Activated T-cell treated with anti-CD3 and anti-CD28 coated beads, Interleukin-2, amount 50 U/mL, for 72 hours (primary cell): ENCODE measurements at places on chromosomes 7 and 10. TPM values are rescaled to one million over a fixed set of nuclear protein-coding genes. Genes with fewer than 3 reads are reported as not detected.

GRCh38 chr10:67803588-67804394 lies 34.2 kb downstream of the DNAJC12 start:
- H3K4me1 ChIP-seq = peaks cover 32% of the 10 kb centered on the region
- H3K4me3 ChIP-seq = peak overlapping the region; percentile 12
- H3K36me3 ChIP-seq = no peaks in the 10 kb centered on the region
- peak; percentile 49 for DNase-seq
- H3K27me3 ChIP-seq = peaks cover 6% of the 10 kb centered on the region
- peak overlapping the region; percentile 96 for H3K27ac ChIP-seq

- no peaks in the 10 kb centered on the region for H3K36me3 ChIP-seq
- H3K4me3 ChIP-seq = peak overlapping the region; percentile 77
- no peak for DNase-seq
- peaks cover 56% of the 10 kb centered on the region for H3K27me3 ChIP-seq
- no peaks in the 10 kb centered on the region for H3K4me1 ChIP-seq
Observed at GRCh38 chr7:93921186-93921585, 349 bp upstream of the GNG11 start.

- H3K27me3 ChIP-seq = no peaks in the 10 kb centered on the region
- H3K4me3 ChIP-seq = no peak overlapping the region
- no peak for DNase-seq
- no peaks in the 10 kb centered on the region for H3K4me1 ChIP-seq
- H3K27ac ChIP-seq = no peak overlapping the region
- no peaks in the 10 kb centered on the region for H3K36me3 ChIP-seq
Observed at GRCh38 chr7:138935465-138936011, 45.7 kb downstream of the KIAA1549 start.

DNA sequence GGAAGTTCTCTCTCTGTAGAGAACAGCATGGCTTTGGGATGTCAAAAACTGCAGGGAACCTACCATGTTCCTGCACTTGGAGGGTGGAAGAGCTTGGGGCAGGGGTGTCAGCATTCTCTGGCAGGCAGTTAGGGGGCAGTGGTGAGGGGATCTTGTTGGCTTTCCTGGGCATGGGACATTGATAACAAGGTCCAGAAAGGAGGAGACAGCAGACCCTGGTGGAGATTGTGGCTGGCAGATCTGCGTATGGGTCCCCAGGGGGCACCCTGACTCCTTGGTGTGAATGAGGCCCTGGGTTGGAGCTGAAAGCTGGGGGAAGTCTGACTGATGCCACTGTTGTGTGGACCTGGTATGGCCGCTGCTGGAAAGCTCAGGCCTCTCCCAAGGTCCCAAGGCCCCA lies 22.9 kb upstream of the CAMK2B start:
- H3K27me3 ChIP-seq = peaks cover 26% of the 10 kb centered on the region
- no peak for DNase-seq
- H3K36me3 ChIP-seq = peaks cover 3% of the 10 kb centered on the region
- H3K4me3 ChIP-seq = no peak overlapping the region
- no peaks in the 10 kb centered on the region for H3K4me1 ChIP-seq

GRCh38 chr10:101468159-101468558 lies 114.2 kb downstream of the BTRC start:
- no peak for DNase-seq
- H3K27ac ChIP-seq = no peak overlapping the region
- peaks cover 6% of the 10 kb centered on the region for H3K4me1 ChIP-seq
- H3K36me3 ChIP-seq = no peaks in the 10 kb centered on the region

DNA sequence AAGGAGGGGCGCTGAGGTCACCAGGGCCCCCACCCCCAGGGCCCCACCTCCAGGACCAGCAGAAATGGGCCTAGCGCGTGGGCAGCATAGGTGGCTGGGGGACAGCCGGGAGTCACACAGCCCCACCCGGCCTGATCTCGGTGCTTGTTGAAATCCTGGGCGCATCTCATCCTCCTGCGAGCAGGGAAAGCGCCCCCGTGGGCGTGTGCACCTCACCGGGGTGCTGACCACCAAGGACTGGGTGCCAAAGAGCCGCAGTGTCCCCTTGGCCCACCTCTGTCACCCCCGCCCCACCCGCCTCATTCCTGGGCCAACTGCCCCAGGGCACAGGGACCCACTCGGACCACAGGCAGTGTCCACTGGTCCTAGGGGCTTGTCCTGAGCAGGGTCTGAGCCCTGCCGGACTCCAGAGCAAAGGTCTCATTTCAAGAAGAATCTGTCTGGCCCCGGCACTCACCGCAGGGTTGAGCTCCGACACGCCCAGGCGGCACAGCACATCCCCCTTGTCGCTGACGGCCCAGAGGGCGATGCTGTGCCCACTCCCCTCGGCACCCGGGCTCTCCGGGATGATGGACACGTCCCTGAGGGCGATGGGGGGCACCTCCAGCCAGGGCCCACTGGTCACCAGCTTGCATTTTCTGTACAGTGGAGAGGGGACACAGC lies 11.4 kb downstream of the BHLHA15 start:
- no peak overlapping the region for H3K27ac ChIP-seq
- no peak for DNase-seq
- H3K4me3 ChIP-seq = no peak overlapping the region
- peaks cover 2% of the 10 kb centered on the region for H3K36me3 ChIP-seq

- DNase-seq = no peak
- peaks cover 12% of the 10 kb centered on the region for H3K27me3 ChIP-seq
- H3K27ac ChIP-seq = no peak overlapping the region
- H3K4me1 ChIP-seq = no peaks in the 10 kb centered on the region
- H3K4me3 ChIP-seq = no peak overlapping the region
- no peaks in the 10 kb centered on the region for H3K36me3 ChIP-seq
Observed at GRCh38 chr10:9885761-9886160, 1131.9 kb upstream of the CELF2 start.

- H3K4me3 ChIP-seq = no peak overlapping the region
- H3K27me3 ChIP-seq = peaks cover 6% of the 10 kb centered on the region
- no peak overlapping the region for H3K27ac ChIP-seq
- H3K36me3 ChIP-seq = no peaks in the 10 kb centered on the region
- H3K4me1 ChIP-seq = peaks cover 23% of the 10 kb centered on the region
Observed at GRCh38 chr10:114306116-114306973, 67.3 kb downstream of the VWA2 start.

GRCh38 chr10:97128516-97129154 lies 57.1 kb downstream of the SLIT1 start:
- H3K36me3 ChIP-seq = no peaks in the 10 kb centered on the region
- no peak overlapping the region for H3K27ac ChIP-seq
- H3K4me3 ChIP-seq = no peak overlapping the region
- no peaks in the 10 kb centered on the region for H3K4me1 ChIP-seq
- H3K27me3 ChIP-seq = no peaks in the 10 kb centered on the region

DNA sequence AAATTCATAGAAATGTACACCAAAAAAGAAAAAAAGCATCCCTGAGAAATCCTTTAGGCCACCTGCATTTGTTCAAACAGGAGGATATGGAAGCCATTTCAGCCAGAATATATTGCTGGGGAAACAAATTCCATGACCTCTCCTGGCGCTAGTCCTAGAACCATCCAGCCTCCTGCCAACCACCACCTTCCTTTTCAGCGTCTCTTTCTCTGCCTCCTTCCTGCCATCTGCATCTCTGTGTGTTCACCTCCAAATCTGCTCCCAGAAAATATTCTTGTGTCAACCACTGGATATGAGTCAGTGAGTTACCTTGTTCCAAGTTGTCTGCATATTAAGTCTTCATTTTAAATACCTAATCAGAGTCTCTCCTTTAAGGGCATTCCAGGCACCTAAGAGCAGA lies 50.6 kb upstream of the NPY start:
- no peak overlapping the region for H3K4me3 ChIP-seq
- H3K4me1 ChIP-seq = peaks cover 2% of the 10 kb centered on the region

- H3K27ac ChIP-seq = no peak overlapping the region
- H3K4me1 ChIP-seq = no peaks in the 10 kb centered on the region
- H3K36me3 ChIP-seq = no peaks in the 10 kb centered on the region
- H3K4me3 ChIP-seq = no peak overlapping the region
Observed at GRCh38 chr7:120445276-120445675, 172.3 kb downstream of the KCND2 start.

DNA sequence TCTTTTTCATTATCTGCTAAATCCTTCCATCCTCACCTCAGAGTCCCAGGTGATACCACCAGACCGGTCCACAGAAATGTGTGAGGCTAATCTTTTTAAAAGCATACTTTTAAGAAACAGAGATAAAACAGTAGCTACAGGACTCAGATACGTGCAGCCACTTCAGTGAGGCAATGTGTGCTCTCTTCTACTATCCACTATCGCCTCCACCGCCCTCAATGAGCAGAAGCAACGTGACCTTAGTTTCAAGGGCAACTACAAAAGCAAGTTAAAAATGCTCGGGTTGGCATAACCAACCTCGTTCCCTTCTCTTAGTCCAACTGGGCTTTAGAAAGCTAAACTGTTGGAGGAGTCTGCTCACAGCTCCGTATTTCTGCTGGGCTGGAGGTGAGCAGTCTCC lies 4.2 kb downstream of the FGFR2 start:
- peaks cover 4% of the 10 kb centered on the region for H3K36me3 ChIP-seq
- peaks cover 39% of the 10 kb centered on the region for H3K27me3 ChIP-seq
- no peak overlapping the region for H3K4me3 ChIP-seq
- no peaks in the 10 kb centered on the region for H3K4me1 ChIP-seq
- H3K27ac ChIP-seq = no peak overlapping the region

DNA sequence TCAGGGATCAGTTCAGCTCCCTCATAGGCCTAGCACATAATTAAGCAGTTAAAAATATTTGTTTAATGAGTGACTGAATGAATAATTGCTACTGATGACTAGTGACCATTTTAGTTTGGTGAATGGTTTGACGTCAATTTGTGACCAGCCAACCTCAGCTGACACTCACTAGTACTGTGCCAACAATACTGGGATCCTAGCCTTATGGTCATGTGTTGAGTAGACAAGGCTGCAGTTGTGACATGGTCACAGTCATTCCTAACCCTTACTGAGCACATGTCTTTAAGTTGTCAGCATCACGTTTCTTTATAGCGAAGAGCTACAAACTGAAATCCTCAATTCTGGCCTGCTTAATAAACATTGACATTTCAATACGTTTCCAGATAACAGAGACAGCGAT lies 86.9 kb upstream of the SLC26A5 start:
- DNase-seq = no peak
- H3K27ac ChIP-seq = no peak overlapping the region
- H3K4me3 ChIP-seq = no peak overlapping the region
- no peaks in the 10 kb centered on the region for H3K36me3 ChIP-seq
- no peaks in the 10 kb centered on the region for H3K4me1 ChIP-seq
- peaks cover 18% of the 10 kb centered on the region for H3K27me3 ChIP-seq

DNA sequence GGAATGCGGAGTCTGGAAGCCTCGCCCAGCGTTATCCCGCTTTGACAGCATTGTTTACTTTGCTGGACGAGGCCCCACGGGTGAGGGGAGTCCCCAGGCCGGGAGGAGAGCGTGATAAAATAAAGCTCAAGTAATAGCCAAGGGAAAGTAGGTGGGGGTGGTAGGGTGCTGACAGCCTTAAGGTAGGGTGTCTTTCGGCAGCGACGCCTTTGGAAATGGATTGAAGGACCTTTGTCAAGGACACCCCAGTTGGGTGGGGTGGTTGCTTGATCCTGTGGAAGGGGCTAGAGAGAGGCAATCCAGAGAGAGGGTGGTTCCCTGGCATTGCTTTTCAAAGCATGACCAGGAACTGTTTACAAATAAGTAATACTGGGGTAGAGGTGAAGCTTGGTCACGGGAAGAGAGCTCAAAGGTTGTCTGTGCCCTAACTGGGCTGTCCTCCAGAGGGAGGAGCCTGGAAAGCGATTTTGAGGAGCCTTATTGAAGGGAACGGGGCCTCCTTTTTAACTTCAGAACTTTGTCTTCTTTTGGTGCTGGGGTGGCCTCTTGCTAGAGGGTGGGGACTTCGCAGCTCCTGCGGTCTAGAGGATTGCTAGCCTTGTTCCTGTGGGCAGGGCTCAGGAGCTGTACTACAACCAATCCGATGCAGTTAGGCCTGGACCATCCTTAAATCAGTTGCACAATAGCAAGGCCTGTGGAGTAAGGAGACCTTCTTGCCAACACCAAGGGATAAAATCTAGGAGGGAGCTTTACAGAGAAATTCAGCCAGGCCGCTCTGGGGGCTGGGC lies 1.3 kb downstream of the EIF4EBP2 start:
- peak overlapping the region; percentile 95 for H3K4me3 ChIP-seq
- H3K36me3 ChIP-seq = peaks cover 10% of the 10 kb centered on the region
- peak overlapping the region; percentile 73 for H3K27ac ChIP-seq
- no peaks in the 10 kb centered on the region for H3K27me3 ChIP-seq
- DNase-seq = peak; percentile 23

- peaks cover 1% of the 10 kb centered on the region for H3K36me3 ChIP-seq
- H3K27me3 ChIP-seq = no peaks in the 10 kb centered on the region
- peak; percentile 40 for DNase-seq
- peak overlapping the region; percentile 84 for H3K27ac ChIP-seq
Observed at GRCh38 chr7:140475747-140476333, 3.5 kb downstream of the MKRN1 start.

- no peak overlapping the region for H3K4me3 ChIP-seq
- H3K27ac ChIP-seq = no peak overlapping the region
- no peaks in the 10 kb centered on the region for H3K4me1 ChIP-seq
Observed at GRCh38 chr10:10624567-10624962, 393.1 kb upstream of the CELF2 start.

Gene PNLIPRP1
- not detected for total RNA-seq

Gene NUP42
- total RNA-seq = 38.4 TPM

Gene CALHM3
- total RNA-seq = not detected

Gene ZNF736
- 33.9 TPM for total RNA-seq

Gene VWA2
- not detected for total RNA-seq

Gene HUS1
- 41.1 TPM for total RNA-seq

Gene COL13A1
- not detected for total RNA-seq

Gene NUTM2E
- not detected for total RNA-seq

Gene PRSS37
- not detected for total RNA-seq
